Aorta (tissue), 5 donors: ENCODE measurements at places on chromosomes 7 and 10. TPM values are rescaled to one million over a fixed set of nuclear protein-coding genes. Genes with fewer than 3 reads are reported as not detected.

DNA sequence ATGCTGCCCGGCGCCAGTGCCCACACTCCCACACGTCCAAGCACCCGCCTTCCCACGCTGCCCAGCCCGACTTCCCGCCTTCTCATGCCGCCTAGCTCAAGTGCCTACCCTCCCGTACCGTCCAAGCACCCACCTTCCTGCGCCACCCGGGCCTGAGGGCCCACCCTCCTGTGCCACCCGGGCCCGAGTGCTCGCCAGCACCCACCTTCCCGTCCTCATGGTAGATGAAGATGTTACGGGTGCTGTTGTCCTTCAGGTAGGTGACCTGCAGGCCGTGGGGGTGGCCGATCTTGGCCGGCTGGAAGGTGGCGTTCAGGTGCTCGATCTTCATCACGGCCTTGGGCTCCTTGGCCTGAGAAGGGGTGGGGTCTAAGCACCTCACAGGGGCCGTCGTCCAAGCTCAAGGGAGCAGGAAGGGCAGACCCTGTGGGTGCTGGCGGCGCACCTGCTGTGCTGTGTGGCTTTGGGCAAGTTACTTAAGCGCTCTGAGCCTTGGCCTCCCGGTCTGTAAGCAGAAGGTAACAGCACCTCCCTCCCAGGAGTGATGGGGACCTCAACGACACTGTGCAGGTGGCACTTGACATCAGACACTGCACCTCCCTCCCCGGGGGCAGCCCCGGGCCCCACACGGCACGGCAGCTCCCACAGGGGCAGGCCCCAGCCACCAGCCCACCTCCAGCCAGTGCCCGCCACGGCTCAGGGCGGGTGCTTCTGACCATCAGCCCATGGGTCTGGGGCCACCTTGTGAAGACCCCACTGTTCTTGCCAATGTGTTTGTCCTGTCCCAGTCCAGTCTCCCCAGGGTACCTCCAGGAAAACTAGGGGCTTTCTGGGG lies 27.8 kb downstream of the GET4 start:
- DNase-seq, result no peak

DNA sequence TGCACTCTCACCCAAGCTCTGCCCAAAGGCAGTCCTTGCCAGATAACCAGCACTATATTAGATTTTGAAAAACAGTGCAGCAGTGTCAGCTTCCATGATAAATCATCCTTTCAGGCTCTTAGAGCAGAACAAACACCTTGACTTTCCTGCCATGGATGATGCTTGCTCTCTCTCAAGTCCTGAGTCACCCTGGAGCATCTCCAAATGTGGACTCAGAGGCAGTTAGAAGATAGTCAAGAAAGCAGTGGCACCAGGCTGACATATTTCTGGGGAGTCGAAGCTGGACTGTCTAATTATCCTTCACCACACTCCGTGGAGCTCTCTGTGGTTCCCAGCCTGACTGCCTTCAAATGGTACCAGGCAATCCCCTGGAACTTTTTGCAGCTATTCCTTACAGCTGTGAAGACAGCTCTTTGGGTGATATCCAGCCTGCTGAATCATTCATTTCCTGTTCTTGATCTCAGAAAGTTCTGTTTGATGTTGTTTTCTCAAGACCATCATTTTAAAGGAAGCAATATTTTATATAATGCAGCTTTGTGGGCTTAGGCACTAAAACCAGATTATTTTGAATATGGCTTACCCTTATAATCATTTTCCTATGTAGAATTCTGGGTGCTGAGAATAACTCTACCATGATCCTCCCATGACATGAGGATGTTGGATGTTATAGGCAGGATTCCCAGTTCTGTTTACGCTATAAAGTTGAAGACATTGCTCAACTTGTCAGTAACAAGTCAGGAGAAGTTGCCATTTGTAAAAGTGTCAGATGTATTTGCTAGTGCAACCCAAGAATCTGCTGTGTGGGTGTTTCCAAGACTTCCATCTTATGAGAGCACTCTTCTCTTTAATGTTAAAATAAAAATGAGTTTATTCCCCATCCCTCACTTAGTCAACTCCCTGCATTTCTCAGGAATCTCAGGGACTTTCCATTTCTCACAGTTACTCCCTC lies 233.8 kb downstream of the C7orf25 start:
- DNase-seq, result no peak

DNA sequence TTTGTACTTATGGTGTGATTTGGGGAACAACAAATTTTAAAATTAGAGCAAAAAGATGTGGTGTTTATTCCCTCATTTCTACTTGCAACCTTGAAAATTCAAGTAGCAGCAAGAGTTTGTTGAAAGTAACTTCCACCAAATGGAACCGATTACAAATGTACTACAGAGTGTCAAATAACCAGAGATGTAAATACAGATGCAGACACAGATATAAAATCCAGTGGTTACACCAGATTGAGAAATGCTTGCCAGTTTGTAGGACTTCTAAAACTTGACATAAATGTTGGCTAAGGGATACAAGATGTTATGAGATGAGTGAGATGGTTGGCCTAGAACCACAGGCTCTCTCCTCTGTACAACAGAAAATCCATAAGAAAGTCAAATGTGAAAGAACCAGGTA lies 162.1 kb downstream of the DIP2C start:
- DNase-seq, result no peak

DNA sequence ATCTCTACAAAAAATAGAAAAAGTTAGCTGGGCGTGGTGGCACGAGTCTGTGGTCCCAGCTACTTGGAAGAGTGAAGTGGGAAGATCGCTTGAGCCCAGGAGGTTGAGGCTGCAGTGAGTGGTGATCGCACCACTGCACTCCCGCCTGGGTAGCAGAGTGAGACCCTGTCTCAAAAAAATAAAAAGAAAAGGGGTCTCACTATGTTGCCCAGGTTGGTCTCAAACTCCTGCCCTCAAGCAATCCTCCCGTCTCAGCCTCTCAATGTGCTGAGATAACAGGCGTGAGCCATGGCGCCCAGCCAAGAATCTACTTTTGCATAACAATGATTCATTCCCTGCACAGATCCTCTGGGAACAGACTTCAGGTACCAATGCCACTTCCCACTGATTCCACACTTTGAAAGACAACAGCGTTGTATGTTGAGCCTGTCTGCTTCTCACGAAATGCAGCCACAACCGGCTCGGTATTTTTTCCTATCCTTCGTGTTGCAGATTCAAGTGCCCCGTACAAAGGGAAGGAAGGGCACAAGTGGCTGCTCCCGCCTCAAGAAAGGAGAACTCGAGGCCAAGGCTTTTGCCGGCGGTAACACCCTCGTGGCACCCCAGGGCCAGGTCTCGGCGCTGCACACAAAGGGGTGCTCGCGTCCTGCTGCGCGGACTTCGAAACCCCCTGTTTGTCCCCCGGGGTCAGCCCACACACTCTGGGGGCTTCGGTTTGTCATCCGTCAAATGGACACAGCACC lies 745 bp downstream of the DAGLB start:
- peak; percentile 84 for DNase-seq

GRCh38 chr7:90412458-90413184 lies 9.4 kb downstream of the CLDN12 start:
- no peak for DNase-seq

GRCh38 chr7:30923009-30923773 lies 11.5 kb downstream of the AQP1 start:
- DNase-seq, result peak; percentile 55

DNA sequence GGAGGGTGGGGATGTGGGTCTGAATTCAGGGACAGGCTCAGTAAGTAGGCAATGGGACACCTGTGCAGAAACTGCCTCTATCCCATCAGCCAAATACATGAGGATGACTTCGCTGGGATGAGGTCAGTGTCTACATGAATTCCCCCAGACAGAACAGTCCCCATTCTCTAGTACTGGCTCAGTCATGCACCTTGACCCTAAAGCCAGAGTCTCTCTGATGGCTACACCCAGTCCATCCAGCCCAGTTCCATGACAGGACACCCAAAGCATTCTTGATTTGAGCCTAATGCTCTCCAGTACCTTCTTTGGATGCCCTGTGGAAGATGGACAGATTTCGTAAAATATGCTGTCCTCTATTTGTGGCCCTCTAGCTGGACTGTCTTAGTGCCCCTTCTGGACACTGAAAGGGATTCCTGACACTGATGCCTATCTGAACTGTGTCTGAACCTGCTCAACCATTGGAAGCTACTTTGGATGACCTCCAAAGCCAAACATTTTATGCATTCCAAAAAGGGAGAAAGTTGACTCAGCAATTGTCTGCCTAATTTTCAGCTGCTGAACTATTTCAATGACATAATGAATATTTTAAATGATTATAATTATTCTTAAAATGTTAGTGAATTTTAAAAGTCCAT lies 14.6 kb downstream of the SFRP4 start:
- DNase-seq, result no peak

- no peak for DNase-seq
Observed at GRCh38 chr7:81441750-81442149, 328.1 kb downstream of the HGF start.

- DNase-seq, result no peak
Observed at GRCh38 chr10:10392511-10392910, 625.2 kb upstream of the CELF2 start.

The RTKN2 gene
- 0.21 TPM for total RNA-seq

The EVX1 gene
- total RNA-seq, result not detected

The FAM171A1 gene
- 11.2 TPM for total RNA-seq

The DLX5 gene
- total RNA-seq, result 1.4 TPM

The GATA3 gene
- total RNA-seq, result 0.78 TPM
